ENCODE measurements at places on chromosomes 11 and 22. TPM values are rescaled to one million over a fixed set of nuclear protein-coding genes. Genes with fewer than 3 reads are reported as not detected.

The TREH gene
- not detected for total RNA-seq

The C1QTNF5 gene
- 127 TPM for total RNA-seq

The UBASH3B gene
- 8.9 TPM for total RNA-seq

The GLYAT gene
- total RNA-seq, result under 0.01 TPM

The DDX10 gene
- total RNA-seq, result 36.9 TPM

The DEPDC7 gene
- 0.17 TPM for total RNA-seq

The SPECC1L gene
- total RNA-seq, result 56.3 TPM

The SCGB1D2 gene
- total RNA-seq, result not detected

The F2 gene
- total RNA-seq, result not detected

The SELENOM gene
- total RNA-seq, result 18.7 TPM

The OR51V1 gene
- total RNA-seq, result not detected

The MMP12 gene
- total RNA-seq, result not detected

The FJX1 gene
- total RNA-seq, result 44.5 TPM

The KIRREL3 gene
- total RNA-seq, result not detected

The MED19 gene
- 13.1 TPM for total RNA-seq

The MRGPRE gene
- not detected for total RNA-seq

The PSMA1 gene
- 177 TPM for total RNA-seq

The MUC5AC gene
- total RNA-seq, result not detected

The TEX12 gene
- total RNA-seq, result not detected

The ALG12 gene
- total RNA-seq, result 14.6 TPM

The DPP3 gene
- 71.7 TPM for total RNA-seq

The SULT4A1 gene
- total RNA-seq, result not detected

The MIAT gene
- 0.19 TPM for total RNA-seq

The CRYBB3 gene
- not detected for total RNA-seq

The MAPK1 gene
- total RNA-seq, result 72.0 TPM

The ATXN10 gene
- 127 TPM for total RNA-seq

The PRMT3 gene
- 11.7 TPM for total RNA-seq

The UPB1 gene
- total RNA-seq, result not detected

The MAPK8IP1 gene
- 3.1 TPM for total RNA-seq

The CARD18 gene
- total RNA-seq, result not detected

The UBQLNL gene
- 0.05 TPM for total RNA-seq

The KCNE3 gene
- 1.1 TPM for total RNA-seq

The RFPL1 gene
- not detected for total RNA-seq

The BTG4 gene
- total RNA-seq, result not detected

The VPREB1 gene
- total RNA-seq, result not detected

The CCDC188 gene
- total RNA-seq, result 9.4 TPM

The MUC15 gene
- total RNA-seq, result not detected

The NCAM1 gene
- 2.2 TPM for total RNA-seq

The OR10G7 gene
- not detected for total RNA-seq

The CASP5 gene
- total RNA-seq, result not detected

The HEPN1 gene
- total RNA-seq, result not detected

The PARVG gene
- 0.51 TPM for total RNA-seq

The MS4A4E gene
- total RNA-seq, result not detected

The GDPD4 gene
- total RNA-seq, result not detected

The PATE4 gene
- total RNA-seq, result not detected

The CHRM1 gene
- not detected for total RNA-seq

The SPI1 gene
- not detected for total RNA-seq

The BATF2 gene
- total RNA-seq, result 0.34 TPM

The CD3G gene
- not detected for total RNA-seq

The PIH1D2 gene
- 1.4 TPM for total RNA-seq
